ENCODE measurements at places on chromosomes 5 and 9.

DNA sequence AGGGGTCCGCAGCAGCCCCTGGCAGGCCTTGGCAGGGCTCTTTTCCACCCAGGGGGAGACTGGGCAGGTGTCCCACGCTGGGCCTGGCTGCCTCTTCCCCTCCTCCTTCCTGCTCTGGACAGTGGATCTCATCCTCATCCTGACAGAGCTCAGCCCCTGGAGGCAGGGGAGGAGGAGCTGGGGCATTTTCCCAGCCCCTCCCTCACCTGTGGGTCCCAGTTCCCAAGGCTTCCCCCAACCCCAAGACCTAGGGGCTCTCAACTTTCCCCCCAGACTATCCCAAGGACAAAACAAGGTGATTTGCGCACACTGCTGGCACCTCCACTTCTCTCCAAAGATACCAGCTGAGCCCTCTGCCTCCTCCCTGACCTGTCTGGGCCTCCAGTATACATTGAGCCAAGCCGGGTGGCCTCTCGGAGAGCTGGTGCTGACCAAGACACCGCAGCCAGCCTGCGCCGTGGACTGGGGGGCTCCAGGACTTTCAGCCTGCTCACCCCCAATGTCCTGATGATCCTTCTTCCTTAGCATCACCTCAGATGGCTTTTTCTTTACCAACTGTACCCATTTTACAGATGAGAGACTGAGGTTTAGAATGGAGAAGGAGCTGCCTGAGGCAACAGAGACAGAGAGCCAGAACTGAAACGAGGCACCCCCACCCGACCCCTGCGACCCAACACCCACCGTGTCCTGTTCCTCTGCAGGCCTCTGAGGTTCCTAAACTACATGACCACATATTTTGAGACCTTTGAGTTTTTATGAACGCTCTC is 126.6 kb downstream of the BARX1 start:
- DNase-seq = no peak

DNA sequence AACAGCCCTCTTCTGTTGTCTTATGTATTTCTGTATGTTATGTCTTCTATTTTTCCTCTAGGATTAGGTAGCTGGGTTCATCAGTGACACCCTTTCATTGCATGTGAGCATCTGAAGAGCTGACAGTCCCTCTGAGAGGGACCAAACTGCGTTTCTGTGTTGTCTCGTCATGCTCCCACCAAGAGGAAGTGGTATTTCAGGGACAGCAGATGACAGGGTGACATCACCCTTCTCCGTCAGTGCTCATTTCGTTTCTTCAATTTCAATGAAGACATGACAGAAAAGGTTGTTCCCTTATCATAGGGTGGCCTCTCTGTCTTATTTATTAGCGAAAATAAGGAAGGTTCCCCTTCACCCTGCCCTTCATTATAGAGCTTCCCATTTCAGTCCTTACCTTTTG is 225.9 kb upstream of the NR4A3 start:
- DNase-seq = no peak

GRCh38 chr5:139755892-139756671 is 39.5 kb upstream of the PSD2 start:
- no peak for DNase-seq

DNA sequence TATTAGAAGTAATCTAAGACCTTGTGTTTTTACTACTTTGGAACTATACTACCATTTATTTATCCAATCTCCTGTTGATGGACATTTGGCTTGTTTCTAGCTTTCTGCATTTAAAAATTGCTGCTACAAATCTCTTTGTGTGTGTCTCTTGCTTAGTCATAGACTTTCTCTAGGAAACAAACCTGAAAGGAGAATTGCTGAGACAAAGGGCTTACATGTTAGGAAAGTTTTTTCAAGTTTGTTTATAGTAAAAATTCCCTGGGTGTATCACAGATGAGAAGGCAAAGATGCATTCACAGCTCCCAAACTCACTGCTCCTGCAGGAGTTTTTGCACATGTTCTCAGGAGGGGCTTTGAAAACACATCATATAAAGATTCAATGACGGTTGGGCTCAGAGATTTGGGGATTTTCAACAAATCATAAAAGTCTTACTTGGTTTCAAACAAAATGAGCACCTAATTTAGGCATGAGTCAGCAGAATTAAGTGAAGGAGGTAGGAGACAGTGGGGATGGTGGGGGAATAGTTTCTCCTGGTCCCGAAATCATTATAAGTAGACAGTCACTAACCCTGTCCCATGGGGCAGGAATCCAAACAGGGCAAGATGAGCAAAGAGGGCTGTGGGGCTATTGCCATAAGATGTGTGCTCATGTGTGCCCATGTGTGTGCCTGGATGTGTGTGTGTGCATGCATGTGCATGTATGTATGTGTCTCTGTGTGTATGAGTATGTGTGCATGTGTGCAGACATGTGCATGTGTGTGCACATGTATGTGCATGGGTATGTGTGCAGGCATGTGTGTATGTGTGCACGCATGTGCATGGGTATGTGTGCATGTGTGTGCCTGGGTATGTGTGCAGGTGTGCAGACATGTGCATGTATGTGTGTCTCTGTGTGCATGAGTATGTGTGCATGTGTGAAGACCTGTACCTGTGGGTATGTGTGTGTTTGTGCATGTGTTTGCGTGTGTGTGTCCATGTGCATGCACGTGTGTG is 43.4 kb upstream of the S1PR3 start:
- no peak for DNase-seq

- no peak for DNase-seq
Measured at GRCh38 chr5:32445287-32445758, 783 bp upstream of the ZFR start.

- no peak for DNase-seq
Measured at GRCh38 chr5:2038321-2039179, 155.8 kb upstream of the IRX4 start.

GRCh38 chr5:154077696-154078095 is 38.9 kb downstream of the MFAP3 start:
- DNase-seq = no peak

- DNase-seq = peak; percentile 90
Measured at GRCh38 chr9:100411472-100412283, 15.3 kb upstream of the MSANTD3 start.

DNA sequence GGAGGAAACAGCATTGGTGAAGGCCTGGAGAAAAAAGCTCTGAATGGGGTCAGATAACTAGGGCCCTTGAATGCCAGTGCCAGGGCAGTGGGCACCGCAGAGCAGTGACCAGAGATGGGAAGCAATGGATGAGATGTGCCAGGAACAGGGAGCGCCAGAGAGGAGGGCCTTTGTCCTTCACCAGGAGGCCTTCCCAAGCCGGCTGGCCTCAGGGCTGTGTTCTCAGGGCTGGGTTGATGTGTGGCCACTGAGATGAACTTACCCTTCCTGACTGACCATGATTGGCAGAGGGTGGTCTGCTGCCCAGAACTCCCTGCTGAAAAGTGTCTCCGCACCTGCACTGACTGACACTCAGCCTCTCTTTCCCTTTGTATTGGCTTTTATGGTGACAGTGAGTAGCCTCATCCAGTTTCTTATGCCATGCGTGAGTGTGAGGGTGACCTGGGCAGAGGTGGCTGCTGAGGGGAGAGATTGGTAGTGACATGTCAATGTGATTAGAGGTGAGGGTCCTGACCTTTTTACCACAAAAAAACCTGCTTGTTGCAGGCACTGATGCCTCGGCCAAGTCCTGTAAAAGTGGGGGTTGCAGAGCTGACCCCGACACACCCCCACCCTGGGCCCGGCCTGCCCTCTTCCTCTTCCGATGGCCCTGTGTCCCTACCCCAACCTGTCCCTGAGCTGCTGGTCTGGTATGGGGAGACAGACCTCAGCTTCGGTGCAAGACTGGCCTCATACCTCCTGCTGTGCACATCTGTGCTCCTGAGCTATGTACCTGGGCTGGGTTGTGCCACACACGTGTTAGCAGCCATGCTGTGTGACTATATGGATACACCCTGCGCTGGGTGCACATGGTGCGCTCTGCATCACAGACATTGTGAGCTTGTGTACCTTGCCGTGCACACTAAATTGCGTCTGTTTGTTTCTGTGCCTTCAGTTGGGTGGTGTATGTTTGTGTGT is 57.1 kb upstream of the PSD2 start:
- no peak for DNase-seq

DNA sequence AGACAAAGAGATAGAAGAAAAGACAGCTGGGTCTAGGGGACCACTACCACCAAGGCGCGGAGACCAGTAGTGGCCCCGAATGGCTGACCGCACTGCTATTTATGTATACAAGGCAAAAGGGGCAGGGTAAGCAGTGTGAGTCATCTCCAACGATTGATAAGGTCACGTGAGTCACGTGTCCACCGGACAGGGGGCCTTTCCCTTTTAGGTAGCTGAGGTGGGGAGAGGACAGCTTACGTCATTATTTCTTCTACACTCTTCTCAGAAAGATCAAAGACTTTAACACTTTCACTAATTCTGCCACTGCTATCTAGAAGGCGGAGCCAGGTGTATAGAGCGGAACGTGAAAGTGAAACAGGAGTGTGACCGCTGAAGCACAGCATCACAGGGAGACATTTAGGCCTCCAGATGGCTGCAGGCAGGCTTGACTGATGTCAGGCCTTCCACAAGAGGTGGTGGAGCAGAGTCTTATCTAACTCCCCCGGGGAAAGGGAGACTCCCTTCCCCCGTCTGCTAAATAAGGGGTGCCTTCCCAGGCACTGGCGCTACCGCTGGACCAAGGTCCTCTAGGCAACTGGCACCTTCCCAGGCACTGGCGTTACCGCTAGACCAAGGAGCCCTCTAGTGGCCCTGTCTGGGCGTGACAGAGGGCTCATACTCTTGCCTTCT is 6.1 kb upstream of the PRR16 start:
- DNase-seq = no peak

GRCh38 chr5:122435761-122436160 is 123.7 kb downstream of the SNCAIP start:
- DNase-seq = no peak

DNA sequence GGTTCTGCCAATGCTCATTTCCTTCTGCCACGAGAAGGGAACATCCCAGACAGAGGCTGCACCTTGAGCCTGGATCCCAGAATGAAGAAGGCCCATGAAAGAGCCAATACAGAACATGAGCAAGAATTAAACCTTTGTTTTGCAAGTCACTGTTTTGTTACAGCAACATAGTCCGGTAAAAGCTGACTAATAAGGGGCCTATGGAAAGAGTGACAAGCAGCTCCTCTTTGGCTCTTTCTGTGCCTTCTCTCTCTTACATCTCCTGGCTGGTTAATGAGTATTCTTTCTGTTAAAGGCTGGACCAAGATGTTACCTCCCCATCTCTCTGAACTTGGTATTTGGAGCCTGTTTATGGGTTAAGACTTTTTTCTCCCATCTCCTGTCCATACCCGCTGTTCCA is 10.8 kb downstream of the GFRA3 start:
- DNase-seq = no peak

- DNase-seq = peak; percentile 99
Measured at GRCh38 chr9:78103971-78104433, 72.4 kb upstream of the GNAQ start.

DNA sequence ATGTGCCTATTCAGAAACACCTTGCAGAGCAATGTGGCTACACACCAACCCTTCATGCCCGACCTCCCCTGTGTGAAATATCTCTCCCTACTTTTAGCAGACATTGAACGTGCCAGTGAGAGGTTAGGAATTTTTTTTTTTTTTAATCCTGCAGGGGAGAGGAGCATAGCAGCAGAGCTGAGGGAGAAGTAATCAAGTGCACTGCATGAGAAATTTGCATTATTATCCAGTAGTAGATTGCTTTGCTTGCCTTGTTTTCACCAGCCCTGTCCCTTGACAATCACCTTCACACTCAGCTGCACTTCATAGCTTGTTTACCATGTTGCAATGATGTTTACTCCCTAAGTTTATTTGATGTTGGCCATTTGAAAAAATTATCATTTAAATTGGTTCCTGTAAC is 489.6 kb upstream of the ZNF608 start:
- DNase-seq = no peak

- no peak for DNase-seq
Measured at GRCh38 chr5:114957384-114957783, 212.3 kb downstream of the TRIM36 start.

GRCh38 chr5:90909101-90909503 is 350.5 kb downstream of the ADGRV1 start:
- no peak for DNase-seq

DNA sequence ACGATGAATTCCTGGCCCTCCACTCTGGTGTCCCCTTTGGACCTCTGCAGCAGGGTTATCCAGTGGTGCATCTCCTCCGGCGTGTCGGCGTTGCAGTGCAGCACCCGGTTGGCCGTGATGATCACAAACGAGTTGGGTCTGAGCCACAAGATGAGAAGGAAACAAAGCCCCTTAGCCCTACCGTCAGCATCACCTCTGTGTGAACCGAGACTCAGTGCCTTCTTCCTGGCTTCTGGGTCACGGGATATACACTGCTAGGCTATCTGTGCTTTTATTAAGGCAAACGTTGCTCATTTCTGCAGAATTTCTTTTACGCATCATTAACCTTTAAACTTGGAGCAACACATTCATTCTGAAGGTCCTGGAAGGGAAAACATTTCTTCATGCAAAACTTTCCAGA is 65.1 kb upstream of the RETREG1 start:
- DNase-seq = no peak

GRCh38 chr5:174355208-174355612 is 309.7 kb downstream of the NSG2 start:
- DNase-seq = peak; percentile 58

DNA sequence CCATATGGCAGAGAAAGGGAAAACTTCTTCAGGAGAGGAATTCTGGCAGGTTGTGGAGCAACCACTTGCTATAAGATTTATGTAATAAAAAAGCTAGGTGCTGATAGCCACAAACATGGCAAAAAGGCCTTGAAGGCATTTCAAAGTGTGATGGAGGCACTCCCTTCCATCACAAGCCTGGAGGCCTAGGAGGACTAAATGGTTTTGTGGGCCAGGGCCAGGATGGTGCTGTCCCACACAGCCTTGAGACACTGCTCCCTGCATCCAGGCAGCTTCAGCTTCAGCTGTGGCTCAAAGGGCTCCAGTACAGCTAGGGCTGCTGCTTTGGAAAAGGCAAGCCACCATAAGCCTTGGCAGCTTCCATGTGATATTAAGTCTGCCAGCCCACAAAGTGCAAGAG is 632.8 kb downstream of the BRINP1 start:
- DNase-seq = no peak

GRCh38 chr5:98468188-98468869 is 305.1 kb upstream of the RGMB start:
- DNase-seq = no peak

DNA sequence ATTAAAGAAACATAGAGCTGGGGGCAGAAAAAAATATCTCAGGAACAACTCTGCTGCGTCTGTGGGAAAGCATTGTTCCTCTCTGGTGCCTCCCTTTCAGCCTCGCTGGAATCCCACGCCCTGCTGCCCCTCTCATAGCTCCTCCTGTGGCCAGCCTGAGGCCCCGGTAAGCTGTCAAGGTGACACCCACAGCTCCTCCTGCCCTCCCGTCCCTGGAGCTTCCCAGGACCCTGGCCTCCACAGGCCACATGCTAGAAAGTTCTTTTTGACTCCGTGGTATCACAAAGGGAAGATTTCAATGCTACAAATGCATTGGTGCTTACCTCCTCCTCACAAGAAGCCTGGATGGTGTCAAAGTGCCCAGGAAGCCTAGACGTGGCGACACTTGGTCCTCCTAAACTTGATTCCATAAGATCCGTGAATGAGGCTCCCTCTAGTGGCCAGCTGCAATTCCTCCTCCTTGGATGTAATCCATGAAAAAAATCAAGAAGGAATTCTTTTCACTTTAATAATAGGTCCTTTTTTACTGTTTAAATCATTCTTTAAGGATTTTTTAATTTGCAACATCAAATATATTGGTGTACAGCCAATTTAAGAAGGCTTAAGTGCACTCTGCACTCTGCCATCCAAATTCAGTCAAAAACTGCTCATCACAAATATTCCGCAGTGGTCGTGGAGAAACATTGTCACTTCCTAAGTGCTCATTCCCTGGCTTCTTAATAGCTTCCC is 104.9 kb downstream of the CFAP90 start:
- peak; percentile 5 for DNase-seq

All from GF-D8 (cell line).